ENCODE measurements at places on chromosomes 4 and X.
A peak's percentile ranks its signal among the peaks of the same experiment; 100 is the strongest.

- DNase-seq, result no peak
Measured at GRCh38 chr4:82823062-82823461, 24.5 kb upstream of the SCD5 start.

GRCh38 chr4:10237131-10237530 lies 120.5 kb upstream of the WDR1 start:
- no peak for DNase-seq

- no peak for DNase-seq
Measured at GRCh38 chr4:142278171-142278570, 567.9 kb downstream of the INPP4B start.

DNA sequence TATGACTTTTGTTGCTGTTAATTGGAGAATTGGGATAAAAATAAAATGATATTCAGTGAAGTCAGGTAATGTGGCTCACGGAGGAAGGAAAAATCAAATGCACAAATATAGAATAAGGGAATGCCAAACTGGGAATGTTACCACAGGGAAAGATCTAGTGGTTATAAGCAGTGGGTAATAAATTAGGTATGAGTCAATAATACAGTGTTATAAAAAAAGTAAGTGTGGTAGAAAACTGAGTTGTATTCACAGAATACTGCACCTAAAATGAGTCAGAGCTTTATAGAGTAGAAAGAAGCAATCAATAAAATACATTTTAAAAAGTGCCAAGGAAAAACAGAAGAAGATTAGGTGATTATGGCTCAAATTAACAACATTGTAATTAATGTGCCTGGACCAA lies 34.5 kb downstream of the INTS12 start:
- DNase-seq, result no peak

DNA sequence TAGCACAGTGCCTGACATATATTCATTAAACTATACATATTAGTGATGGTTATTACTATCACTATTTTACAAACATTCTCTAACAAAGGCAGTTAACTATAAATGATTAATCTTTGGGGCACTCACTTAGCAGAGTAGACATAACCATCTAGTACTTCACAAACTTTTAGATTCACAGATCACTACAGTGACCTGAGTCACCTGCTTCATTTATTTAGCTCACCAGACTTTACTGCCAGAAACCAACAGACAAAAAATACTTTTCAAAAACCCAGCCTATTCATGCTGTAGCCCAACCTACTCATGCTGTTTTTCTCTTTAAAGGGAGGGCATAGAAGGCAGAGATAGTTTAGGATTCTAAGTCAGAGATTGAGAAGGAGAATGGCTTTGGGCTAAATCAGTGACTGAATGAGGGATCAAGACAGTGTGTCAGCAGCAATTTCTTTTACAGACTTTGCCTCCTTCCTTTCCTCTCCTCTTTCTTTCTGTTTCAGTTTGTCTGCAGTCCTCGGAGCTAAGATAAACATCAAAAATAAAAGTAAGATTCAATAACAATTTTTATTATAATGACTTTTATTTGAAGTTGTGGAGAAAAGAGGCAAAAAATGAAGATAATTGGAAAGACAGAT lies 34.7 kb upstream of the PDE5A start:
- DNase-seq, result no peak

- no peak for DNase-seq
Measured at GRCh38 chr4:25863347-25863784, 578 bp upstream of the SEL1L3 start.

DNA sequence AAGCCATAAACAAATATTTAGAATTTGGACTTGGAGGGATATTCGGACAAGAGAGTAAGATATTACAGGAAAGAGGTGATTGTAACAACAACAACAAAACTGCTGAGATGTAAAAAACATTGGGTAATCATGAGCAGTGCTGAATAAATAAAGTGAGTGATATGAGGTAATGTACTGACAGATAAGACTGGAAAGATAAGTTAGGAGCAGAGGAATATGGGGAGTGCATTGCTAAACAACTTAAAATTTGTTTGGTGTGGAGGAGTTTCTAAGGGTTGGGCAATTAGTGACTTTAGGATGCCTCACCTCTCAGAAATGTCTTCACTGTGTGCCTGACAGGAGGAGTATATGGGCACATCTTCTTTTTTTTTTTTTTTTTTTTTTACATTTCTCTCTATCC lies 637.8 kb upstream of the GRIA3 start:
- DNase-seq, result no peak

DNA sequence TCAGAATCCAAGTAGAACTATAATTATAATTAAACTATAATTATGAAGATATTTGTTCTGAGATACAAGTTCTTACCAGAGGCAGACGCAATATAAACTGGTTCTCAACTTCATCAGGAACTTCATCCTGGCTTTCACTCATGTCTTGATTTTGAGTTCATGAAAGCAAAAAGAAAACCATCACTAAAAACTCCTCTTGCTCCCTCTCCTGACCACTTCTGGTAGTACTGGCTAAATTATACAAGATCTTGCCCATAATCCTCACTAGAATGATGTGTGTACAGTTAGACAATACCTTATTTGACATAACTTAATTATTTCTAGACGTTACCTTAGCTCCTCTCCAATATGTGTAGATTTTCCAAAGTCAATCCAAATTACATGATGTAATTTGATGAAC lies 3.7 kb downstream of the TAF7L start:
- DNase-seq, result peak; percentile 52
